ENCODE measurements at places on chromosomes 3 and 15. TPM values are rescaled to one million over a fixed set of nuclear protein-coding genes. Genes with fewer than 3 reads are reported as not detected.
A peak's percentile ranks its signal among the peaks of the same experiment; 100 is the strongest.

Gene NR1I2
- 0.22 TPM for total RNA-seq

DNA sequence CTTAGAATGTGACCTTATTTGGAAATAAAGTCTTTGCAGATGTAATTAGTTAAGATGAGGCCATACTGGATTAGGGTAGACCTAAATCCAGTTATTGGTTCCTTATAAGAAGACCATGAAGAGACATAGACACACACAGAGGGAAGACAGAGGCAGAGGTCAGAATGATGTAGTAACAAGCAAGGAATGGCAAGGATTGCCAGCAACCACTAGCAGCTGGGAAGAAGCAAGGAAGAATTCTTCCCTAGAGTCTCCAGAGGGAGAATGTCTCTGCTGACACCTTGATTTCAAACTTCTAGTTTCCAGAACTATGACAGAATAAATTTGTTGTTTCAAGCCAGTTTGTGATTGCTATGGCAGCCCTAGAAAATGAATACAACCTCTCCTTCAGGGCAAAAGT lies 116.7 kb downstream of the WDR76 start:
- H3K27me3 ChIP-seq: no peaks in the 10 kb centered on the region
- H3K27ac ChIP-seq: no peak overlapping the region
- H3K36me3 ChIP-seq: no peaks in the 10 kb centered on the region
- no peak overlapping the region for H3K4me3 ChIP-seq
- H3K4me1 ChIP-seq: no peaks in the 10 kb centered on the region
- DNase-seq: no peak

Gene OXNAD1
- 28.7 TPM for total RNA-seq

DNA sequence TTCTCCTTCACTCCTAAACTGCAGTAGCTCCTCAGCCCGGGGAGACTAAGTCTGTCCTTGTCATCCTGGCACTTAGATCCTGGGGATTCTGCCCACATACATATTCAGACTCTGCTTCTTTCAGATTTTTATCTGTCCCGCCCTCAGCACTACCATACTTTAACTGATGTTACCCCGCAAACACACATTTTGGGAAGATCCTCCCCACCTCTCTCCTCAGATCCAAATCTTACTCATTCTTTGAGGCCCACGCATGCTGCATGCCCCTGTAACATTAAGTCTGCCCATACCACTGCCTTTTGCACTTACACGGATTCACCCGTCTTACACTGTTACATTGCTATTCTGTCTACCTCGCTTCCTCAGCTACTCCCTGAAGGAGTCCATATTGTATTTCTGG lies 36.1 kb downstream of the SENP8 start:
- no peaks in the 10 kb centered on the region for H3K4me1 ChIP-seq
- no peak overlapping the region for H3K4me3 ChIP-seq
- H3K27me3 ChIP-seq: no peaks in the 10 kb centered on the region
- no peak overlapping the region for H3K27ac ChIP-seq
- H3K36me3 ChIP-seq: no peaks in the 10 kb centered on the region
- DNase-seq: no peak

GRCh38 chr15:72845981-72846383 lies 62.4 kb upstream of the ADPGK start:
- H3K27me3 ChIP-seq: no peaks in the 10 kb centered on the region
- no peak overlapping the region for H3K4me3 ChIP-seq

Gene TM6SF1
- total RNA-seq: not detected

- no peaks in the 10 kb centered on the region for H3K27me3 ChIP-seq
- no peak overlapping the region for H3K27ac ChIP-seq
- H3K4me3 ChIP-seq: no peak overlapping the region
- H3K4me1 ChIP-seq: peaks cover 16% of the 10 kb centered on the region
- DNase-seq: no peak
- no peaks in the 10 kb centered on the region for H3K36me3 ChIP-seq
Observed at GRCh38 chr3:113741620-113742019, 4.4 kb downstream of the NAA50 start.

Gene ACTRT3
- total RNA-seq: 0.31 TPM

DNA sequence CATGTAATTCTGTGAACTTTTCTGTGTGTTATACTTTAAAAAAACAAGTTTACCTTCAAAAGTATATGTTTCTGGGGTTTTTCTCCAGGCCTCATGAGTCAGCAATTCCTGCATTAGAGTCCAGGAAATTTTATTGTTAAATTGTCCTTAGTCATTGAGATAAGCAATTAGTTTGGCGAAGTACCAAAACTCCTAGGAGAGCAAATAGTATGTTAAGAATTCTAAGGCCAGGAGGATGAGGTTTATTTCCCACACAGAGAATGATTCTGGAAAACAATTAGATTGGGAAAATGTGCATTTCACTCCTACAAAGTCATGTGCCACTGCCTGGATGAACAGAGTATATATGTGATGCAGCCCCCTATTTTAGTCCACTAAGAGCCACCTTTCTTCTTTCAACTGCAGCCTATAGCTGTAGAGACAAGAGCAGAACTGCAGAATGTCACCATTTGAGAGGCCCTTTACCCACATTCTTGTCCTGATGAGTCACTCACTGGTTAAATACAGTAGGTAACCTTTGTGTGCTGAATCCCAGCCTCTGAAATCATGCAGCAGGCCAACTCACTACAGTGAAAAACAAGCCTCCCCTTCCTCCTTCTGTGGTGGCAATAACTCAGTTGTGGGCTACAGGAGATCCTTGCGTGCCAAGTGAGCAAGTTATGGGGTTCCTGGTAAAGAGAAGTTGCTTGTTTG lies 452.8 kb upstream of the THBS1 start:
- H3K27me3 ChIP-seq: no peaks in the 10 kb centered on the region
- H3K36me3 ChIP-seq: no peaks in the 10 kb centered on the region
- H3K4me1 ChIP-seq: peaks cover 9% of the 10 kb centered on the region
- H3K27ac ChIP-seq: no peak overlapping the region

Gene SLC2A2
- not detected for total RNA-seq

GRCh38 chr3:146637871-146638270 lies 32.7 kb upstream of the PLSCR5 start:
- no peak overlapping the region for H3K27ac ChIP-seq
- no peaks in the 10 kb centered on the region for H3K27me3 ChIP-seq
- H3K4me3 ChIP-seq: no peak overlapping the region
- no peaks in the 10 kb centered on the region for H3K4me1 ChIP-seq
- no peak for DNase-seq

Gene CSTA
- total RNA-seq: not detected

DNA sequence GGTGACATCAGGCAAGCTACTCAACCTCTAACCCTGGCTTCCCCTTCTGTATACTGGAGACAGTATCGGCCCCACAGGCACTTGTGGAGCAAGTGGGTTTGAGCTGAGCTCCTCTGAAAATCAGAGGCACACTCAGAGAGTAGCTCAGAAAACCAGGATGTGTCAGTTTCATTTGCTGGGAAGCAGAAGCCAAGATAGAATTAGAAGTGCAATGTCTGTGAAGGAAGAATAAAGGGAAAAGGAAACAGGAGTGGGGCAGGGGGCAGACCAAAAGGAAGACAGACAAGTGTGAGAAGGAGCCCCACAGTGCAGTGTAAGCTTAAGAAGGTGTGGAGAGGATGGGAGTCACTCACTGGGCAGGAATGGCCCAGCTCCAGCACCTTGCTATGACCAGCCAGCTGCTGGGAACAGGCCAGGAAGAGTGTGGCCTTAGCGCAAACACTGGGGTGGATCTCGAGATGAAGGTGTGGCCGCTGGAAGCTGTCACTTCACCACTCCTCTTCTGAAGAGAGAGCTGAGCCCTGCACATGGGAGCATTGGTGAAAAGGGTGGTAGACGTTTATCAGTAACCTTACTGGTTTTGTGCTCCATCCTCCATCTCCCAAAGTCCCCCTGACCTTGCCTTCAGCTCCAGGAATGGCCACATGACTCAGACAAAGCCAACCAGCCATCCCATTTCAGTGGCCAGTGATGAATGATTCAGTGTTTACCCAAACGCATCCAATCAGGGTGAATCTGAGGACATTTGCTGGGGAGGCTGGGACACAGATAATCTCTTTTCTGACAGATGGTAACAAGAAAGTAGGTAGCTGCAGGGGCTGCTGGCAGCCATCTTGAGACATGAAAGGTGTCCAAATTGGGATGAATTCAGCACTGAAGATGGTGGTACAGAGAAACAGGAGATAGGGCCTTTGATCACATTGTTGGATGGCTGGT lies 108.4 kb downstream of the SHQ1 start:
- H3K4me3 ChIP-seq: no peak overlapping the region
- peaks cover 27% of the 10 kb centered on the region for H3K27me3 ChIP-seq
- no peaks in the 10 kb centered on the region for H3K36me3 ChIP-seq
- no peak for DNase-seq
- peaks cover 18% of the 10 kb centered on the region for H3K4me1 ChIP-seq
- no peak overlapping the region for H3K27ac ChIP-seq

Gene UROC1
- not detected for total RNA-seq

DNA sequence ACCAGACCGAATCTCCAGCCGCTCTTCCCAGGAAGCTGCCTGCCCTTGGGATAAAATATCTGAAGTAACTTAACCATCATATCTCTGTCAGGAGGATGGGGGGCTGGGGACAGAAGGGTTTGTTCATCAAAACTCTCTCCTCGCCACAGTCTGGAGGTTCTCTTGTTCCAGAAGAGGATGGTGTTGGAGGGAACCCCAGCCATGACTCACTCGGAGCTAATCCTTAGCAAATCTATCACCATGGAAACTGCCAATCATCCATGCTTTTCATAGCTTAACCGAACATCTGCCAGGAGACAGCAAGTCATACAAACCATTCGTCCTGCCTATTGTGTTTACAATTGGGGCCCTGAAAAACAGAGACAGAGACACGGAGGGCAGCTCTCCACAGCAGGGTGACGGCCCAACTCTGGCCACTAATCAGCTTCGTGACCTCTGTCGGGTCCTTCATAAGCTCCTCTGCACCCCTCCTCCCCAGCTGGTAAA lies 73.8 kb upstream of the HEG1 start:
- no peak for DNase-seq
- no peaks in the 10 kb centered on the region for H3K27me3 ChIP-seq
- H3K36me3 ChIP-seq: no peaks in the 10 kb centered on the region
- H3K27ac ChIP-seq: no peak overlapping the region

DNA sequence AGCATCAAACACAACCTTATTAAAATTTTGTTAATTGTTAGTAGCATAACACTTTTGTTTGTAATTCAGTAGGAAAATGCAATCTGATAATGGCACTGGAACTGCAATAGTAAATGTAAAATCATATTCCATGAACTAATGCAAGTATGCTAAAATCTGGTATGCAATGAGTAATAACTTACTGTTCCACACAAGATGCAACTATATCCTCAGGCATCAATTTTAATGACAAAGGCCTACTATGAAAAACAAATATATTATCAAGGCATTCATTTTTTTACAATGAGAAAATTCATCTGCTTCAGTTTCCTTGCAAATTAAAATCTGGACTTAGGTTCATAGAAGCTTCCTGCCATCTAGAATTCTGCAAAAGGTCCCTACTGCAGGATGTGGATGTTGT lies 1.4 kb upstream of the NSMCE3 start:
- no peak overlapping the region for H3K4me3 ChIP-seq
- no peak overlapping the region for H3K27ac ChIP-seq
- H3K36me3 ChIP-seq: no peaks in the 10 kb centered on the region
- peaks cover 16% of the 10 kb centered on the region for H3K4me1 ChIP-seq
- H3K27me3 ChIP-seq: no peaks in the 10 kb centered on the region

Gene EPHA6
- 0.11 TPM for total RNA-seq

- DNase-seq: no peak
- no peaks in the 10 kb centered on the region for H3K4me1 ChIP-seq
- no peaks in the 10 kb centered on the region for H3K36me3 ChIP-seq
- no peaks in the 10 kb centered on the region for H3K27me3 ChIP-seq
Observed at GRCh38 chr3:126508564-126508964, 9.0 kb downstream of the UROC1 start.

- no peak overlapping the region for H3K27ac ChIP-seq
- no peaks in the 10 kb centered on the region for H3K27me3 ChIP-seq
- DNase-seq: no peak
- no peaks in the 10 kb centered on the region for H3K36me3 ChIP-seq
Observed at GRCh38 chr3:120324190-120324589, 25.0 kb downstream of the LRRC58 start.

GRCh38 chr3:66406163-66406562 lies 94.7 kb downstream of the LRIG1 start:
- H3K4me1 ChIP-seq: peaks cover 47% of the 10 kb centered on the region
- H3K36me3 ChIP-seq: peaks cover 5% of the 10 kb centered on the region
- no peak overlapping the region for H3K4me3 ChIP-seq

Gene ATP10A
- total RNA-seq: 0.59 TPM

DNA sequence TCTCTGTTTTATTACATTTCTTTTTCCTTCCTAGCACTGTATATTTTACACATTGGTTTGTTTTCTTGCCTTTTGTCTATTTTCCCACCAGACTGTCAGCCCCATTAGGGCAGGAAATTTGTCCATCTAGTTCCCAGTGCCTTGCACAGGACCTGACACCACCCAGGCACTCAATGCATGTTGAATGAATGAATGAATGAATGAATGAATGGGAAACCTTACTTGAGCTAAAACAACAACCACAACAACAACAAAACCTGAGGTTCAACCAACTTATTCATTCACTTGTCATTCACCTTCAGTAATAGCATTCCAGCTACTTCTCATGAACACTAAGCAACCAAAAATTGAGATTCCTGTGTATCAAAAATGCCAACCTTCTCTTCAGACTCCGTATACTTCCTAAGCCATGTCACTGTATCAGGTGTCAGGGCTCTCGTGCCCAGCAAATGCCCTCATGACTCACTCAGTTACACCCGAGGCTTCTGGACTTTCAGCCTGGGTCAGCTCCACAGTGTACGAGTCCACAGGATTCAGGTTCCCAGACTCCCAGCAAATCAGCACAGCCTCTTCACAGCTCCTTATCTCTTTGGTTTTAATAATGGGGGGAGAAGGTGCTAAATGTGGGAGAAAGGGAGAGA lies 37.3 kb downstream of the FSD2 start:
- H3K27ac ChIP-seq: no peak overlapping the region
- H3K4me3 ChIP-seq: no peak overlapping the region
- H3K27me3 ChIP-seq: no peaks in the 10 kb centered on the region
- no peak for DNase-seq

- DNase-seq: peak; percentile 54
- no peak overlapping the region for H3K27ac ChIP-seq
- no peak overlapping the region for H3K4me3 ChIP-seq
- peaks cover 19% of the 10 kb centered on the region for H3K4me1 ChIP-seq
- H3K27me3 ChIP-seq: no peaks in the 10 kb centered on the region
Observed at GRCh38 chr3:159817571-159817970, 171.1 kb upstream of the IL12A start.

- no peak overlapping the region for H3K27ac ChIP-seq
- peak; percentile 36 for DNase-seq
- peaks cover 37% of the 10 kb centered on the region for H3K4me1 ChIP-seq
- no peaks in the 10 kb centered on the region for H3K27me3 ChIP-seq
- H3K36me3 ChIP-seq: no peaks in the 10 kb centered on the region
Observed at GRCh38 chr3:13788522-13789424, 91.1 kb downstream of the WNT7A start.
